ENCODE measurements at places on chromosomes 5 and 9.

GRCh38 chr9:130451509-130452388, 7.0 kb downstream of the ASS1 start:
- no peak for DNase-seq

GRCh38 chr9:92563116-92564100, 27.6 kb upstream of the ECM2 start:
- no peak for DNase-seq

GRCh38 chr9:111598733-111599091, 735 bp downstream of the PTGR1 start:
- DNase-seq = no peak

- no peak for DNase-seq
Observed at GRCh38 chr9:114140850-114141249, 14.5 kb upstream of the COL27A1 start.

- no peak for DNase-seq
Observed at GRCh38 chr9:79973627-79974026, 401.9 kb downstream of the TLE4 start.

DNA sequence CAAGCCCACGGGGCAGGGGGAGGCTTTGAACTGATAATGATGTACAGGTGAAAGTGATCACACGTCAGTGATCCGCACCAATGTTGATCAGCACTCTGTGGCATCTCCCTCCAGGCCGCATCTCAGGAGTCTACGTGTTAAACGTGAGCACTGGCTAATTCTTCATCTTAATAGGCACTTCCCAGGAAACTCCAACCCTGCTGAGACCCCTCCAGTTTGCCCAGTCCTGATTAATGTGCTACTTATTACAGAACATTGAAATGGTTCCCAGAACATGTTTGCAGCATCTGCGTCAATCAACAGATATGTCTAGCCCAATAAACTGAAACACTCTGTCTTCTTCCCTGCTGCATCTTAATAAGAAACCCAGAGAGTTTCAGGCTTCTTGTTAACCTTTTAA, 298.4 kb downstream of the DEPDC1B start:
- no peak for DNase-seq

GRCh38 chr9:94612071-94612470, 18.4 kb upstream of the FBP2 start:
- no peak for DNase-seq

DNA sequence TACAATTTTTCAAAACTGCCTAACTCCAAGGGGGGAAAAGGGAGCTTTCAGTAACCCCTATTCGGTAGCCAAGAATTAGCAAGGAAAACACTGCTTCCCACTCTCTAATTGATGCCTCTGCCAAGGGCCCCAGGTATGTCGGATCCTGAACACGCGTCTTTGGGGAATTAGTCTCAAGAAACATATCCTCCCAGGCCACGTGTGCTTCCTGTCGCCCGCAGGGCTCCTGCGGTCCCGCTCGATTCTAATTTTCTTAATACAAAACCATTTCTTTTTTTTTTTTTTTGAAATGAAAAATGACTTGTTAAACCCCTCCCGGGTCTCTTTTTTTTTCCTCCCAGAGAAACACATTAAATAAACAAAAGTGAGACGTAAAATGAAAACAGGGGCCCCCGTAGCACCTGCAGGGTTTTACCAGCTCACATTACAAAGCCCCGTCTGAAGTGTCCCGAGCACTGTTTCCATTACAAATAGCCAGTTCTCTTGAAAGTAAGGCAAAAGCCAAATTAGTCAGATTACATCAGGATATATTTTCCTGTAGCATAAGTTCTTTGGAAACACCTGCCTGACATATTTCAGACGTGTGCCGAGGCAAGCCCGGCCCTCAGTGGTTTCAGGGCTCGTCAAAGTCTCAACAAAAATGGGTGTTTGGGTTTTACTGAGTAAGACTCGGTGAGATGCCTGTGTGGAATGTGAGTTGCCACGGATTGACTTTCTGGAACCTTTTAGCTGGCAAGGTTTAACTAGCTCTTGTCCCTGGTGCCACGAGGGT, 21.5 kb downstream of the SMIM23 start:
- DNase-seq = no peak

- DNase-seq = no peak
Observed at GRCh38 chr5:166505544-166505943, 1785.9 kb upstream of the WWC1 start.

GRCh38 chr5:66653325-66653724, 57.1 kb downstream of the MAST4 start:
- DNase-seq = no peak

DNA sequence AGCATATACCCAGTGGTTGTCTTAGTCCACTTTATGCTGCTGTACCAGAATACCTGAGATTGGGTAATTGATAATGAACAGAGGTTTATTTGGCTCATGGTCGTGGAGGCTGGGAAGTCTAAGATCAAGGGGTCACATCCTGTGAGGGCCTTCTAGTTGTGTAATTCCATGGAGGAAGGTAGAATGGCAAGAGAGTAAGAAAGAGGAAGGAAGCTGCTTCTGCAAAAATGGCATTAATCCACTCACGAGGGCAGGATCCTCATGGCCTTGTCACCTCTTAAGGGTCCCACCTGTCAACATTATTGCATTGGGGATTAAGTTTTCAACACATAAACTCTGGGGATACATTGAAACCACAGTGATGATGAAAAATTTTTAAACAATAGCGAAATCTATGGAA, 17.0 kb downstream of the BTNL8 start:
- no peak for DNase-seq

- DNase-seq = no peak
Observed at GRCh38 chr5:36138900-36139683, 12.6 kb downstream of the LMBRD2 start.

- no peak for DNase-seq
Observed at GRCh38 chr5:149153193-149153750, 12.0 kb downstream of the ABLIM3 start.

GRCh38 chr9:121822093-121823085, 171.0 kb downstream of the DAB2IP start:
- no peak for DNase-seq

DNA sequence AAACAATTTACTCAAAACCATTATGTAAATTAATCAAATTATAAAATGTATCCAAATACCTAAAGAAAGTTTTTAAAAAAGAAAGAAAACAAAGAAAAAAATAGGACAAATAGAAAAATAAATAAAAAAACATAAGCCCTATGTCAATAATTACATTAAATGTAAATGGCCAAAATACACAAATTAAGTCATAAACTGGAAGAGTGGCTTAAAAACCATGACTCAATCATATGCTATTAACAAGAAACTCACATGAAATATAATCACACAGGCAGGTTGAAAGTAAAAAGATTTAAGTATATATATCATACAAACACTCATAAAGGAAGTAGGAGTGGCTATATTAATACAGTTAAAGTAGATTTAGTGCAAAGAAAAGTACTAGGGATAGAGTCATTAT, 95.3 kb downstream of the PRELID2 start:
- no peak for DNase-seq

GRCh38 chr9:110687497-110687896, 18.9 kb downstream of the MUSK start:
- no peak for DNase-seq

- DNase-seq = no peak
Observed at GRCh38 chr5:148927307-148927946, 101.0 kb downstream of the ADRB2 start.

- no peak for DNase-seq
Observed at GRCh38 chr5:1280177-1281037, 14.5 kb downstream of the TERT start.

- DNase-seq = no peak
Observed at GRCh38 chr9:87206064-87206661, 258.9 kb upstream of the GAS1 start.

- no peak for DNase-seq
Observed at GRCh38 chr5:148730270-148730669, 75.9 kb upstream of the HTR4 start.

- DNase-seq = no peak
Observed at GRCh38 chr5:30401479-30402058, 791.9 kb upstream of the CDH6 start.

- no peak for DNase-seq
Observed at GRCh38 chr5:141765896-141766551, 84.0 kb upstream of the ARAP3 start.

DNA sequence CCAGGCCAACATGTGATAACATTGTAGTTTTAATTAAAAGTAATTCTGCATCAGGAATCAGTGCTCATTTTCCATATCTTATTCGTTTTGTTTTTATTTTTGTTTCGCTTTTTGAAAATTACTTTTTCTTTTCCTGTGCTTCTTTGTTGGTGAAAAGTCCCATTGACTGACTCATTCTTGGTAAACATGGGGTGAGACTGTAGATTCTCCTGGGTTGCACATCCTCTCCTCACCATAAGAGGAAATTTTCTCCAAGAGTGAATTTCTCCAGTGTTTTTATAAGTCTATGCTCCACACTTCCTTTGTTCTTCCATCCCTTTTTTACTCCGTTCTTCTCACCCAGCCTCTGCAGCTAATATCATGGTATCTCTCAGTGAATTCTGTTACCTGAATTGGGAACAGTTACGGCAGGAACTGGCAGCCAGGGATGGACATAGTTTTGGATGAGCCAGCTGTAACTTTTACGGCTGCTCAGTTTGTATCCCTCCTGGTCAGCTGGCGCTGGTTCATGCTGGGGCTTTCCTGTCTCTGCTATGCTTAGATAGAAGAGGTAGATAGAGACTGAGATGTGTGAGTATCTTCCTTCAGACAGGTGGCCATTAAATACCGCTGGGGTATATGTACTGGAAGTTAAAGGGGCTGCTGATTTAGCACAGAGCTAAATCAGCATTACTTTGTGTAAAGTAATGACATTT, 80.0 kb downstream of the MAN2A1 start:
- no peak for DNase-seq

GRCh38 chr5:72288924-72289323, 31.1 kb downstream of the MRPS27 start:
- DNase-seq = no peak

DNA sequence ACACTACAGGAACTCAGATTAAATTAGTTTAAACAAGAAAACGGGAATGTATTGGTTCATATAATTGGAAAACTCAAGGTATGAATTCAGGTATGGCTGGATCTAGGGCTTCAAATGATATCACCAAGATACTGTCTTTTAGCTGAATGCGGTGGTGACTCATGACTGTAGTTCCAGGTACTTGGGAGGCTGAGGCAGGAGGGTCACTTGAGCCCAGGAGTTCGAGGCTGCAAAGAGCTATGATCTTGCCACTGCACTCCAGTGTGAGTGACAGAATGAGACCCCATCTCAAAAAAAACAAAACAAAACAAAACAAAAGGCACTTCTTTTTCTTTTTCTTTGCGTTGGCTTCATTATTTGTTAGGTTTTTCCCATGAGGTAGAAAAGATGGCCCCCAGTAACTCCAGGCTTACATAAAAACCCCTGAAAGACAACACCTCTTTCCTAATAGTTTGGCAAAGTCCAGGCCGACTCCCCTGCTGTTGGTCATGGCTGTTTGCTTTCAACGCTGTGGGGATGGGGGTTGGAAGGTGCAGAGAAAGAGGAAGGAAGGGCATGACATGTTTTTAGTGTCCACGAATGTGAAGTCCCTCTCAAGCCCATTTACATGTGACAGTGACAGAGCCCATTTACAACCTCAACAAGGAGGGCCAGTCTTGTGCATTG, 39.8 kb upstream of the CRB2 start:
- DNase-seq = no peak

DNA sequence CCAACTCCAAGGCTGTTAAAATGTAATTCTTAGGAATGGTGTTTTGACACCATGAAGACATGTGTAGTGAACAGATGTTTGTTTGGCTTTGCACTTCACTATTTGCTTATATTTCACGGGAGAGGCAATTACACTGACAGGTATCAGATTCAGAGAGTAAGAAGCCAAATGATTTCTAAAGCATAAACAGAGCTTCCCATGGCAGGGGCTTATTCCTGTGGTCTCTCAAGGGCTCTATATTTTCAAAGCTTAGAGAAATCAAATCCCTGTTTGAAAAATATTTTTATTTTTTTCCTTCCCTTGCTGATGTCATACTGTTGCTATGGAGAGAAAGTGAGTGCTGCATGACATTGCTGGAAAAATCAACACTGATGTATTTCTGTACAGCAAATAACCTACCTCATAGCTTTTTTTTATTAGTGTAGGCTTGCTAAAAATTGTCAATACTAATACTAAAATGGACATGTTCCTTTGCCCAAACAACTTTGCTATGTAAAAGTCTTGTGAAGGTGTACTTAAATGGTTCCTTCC, 161.4 kb downstream of the GIN1 start:
- DNase-seq = no peak

- DNase-seq = no peak
Observed at GRCh38 chr9:124794902-124795491, 18.1 kb downstream of the OLFML2A start.

DNA sequence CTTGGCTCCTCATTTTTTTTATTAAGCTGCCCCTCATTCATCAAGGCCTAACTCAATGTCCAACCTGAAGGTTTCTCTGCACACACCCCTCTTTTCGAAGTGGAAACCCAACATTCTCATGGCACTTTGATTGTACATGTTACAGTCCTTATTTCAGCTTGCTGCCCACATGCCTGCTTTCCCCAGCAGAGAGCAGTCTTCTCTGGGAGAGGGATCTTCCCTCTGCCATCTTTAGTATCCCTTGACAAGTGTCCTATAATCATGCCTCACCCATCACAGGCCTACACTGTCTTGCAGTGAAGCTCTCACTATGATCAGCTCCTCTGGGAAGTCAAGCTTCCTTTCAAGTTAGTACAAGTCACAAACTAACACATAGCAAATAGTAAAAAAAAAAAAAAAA, 175.1 kb downstream of the ACER2 start:
- no peak for DNase-seq

GRCh38 chr5:154740483-154740882, 14.7 kb upstream of the LARP1 start:
- DNase-seq = no peak

DNA sequence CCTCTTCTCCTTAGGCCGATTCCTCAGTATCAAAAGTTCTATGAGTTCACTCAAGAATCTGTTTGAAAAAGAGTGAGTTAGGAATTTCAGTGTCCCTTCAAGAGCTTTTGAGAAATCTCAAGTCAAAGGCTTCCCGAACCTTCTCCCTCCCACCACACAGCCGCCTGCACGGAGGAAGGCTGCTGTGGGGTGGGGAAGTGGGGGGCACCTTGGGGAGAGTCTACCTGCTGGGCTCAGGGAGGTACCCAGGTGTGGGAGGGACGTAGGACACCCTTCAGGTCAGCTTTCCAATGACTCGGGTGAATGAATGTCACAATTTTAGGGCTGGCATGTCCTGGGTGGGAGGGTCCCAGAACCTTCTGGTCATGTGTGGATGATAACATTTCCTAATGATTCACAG, 17.5 kb downstream of the CXCL14 start:
- DNase-seq = no peak

- DNase-seq = no peak
Observed at GRCh38 chr5:31516802-31517201, 15.1 kb downstream of the DROSHA start.

GRCh38 chr5:66538126-66538525, 58.1 kb upstream of the MAST4 start:
- DNase-seq = no peak

DNA sequence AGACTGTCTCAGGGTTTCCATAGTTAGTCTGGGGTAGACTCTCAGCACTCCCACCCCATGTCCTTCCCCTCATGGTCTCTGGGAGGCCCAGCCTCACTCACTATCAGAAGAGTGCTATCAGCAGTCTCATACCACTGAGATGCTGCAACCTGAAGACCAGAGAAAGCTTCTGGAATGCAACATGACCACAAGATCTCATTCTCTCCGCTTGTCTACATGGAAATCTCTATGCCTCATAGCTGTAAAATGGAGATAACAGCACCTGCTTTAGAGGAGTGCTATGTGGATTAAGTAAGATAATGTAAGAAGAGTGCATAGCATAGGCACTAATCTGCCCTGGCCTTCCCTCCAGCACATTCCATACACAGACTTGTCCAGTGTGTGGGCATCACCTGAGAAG, 47.0 kb upstream of the ZNF169 start:
- DNase-seq = no peak

- DNase-seq = no peak
Observed at GRCh38 chr5:5128766-5129165, 11.4 kb upstream of the ADAMTS16 start.
